Pons (tissue), 1 donor: ENCODE measurements at places on chromosomes 7 and 10.

- no peak for DNase-seq
Measured at GRCh38 chr7:114153700-114154099, 234.9 kb upstream of the PPP1R3A start.

DNA sequence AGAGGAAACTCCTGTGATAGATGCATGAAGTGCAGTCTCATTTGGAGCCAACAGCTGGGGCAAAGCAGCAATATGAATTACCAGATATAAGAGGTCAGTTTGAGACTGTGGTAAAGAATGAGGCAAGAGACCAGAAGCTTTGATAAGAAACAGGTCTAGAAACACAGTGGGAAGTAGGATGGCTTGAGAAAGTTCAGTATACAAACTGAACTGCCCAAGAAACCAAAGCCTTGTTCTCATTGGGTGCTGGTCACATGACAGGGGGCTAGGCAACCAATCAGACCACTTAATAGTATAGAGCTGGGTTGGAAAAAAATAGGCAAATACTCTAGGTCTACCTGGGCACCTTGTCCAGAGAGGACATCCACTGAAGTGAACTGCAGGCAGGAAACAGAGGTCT, 46.2 kb upstream of the PLCE1 start:
- DNase-seq: no peak

GRCh38 chr7:621572-622285, 102.1 kb upstream of the PDGFA start:
- no peak for DNase-seq

- DNase-seq: no peak
Measured at GRCh38 chr10:79125092-79125491, 56.3 kb downstream of the ZMIZ1 start.

GRCh38 chr7:140669352-140669751, 3.4 kb upstream of the ADCK2 start:
- DNase-seq: no peak

DNA sequence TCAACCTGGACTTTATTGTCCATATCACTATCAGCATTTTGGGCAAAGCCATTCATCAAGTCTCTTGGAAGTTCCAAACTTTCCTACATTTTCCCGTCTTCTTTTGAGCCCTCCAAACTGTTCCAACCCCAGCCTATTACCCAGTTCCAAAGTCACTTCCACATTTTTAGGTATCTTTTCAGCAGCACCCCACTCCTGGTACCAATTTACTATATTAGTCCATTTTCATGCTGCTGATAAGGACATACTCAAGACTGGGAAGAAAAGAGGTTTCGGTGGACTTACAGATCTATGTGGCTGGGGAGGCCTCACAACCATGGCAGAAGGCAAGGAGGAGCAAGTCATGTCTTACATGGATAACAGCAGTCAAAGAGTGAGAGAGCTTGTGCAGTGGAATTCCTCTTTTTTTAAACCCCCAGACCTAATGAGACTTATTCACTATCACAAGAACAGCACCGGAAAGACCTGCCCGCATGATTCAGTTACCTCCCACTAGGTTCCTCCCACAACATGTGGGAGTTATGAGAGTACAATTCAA, 50.2 kb downstream of the NRF1 start:
- DNase-seq: no peak

DNA sequence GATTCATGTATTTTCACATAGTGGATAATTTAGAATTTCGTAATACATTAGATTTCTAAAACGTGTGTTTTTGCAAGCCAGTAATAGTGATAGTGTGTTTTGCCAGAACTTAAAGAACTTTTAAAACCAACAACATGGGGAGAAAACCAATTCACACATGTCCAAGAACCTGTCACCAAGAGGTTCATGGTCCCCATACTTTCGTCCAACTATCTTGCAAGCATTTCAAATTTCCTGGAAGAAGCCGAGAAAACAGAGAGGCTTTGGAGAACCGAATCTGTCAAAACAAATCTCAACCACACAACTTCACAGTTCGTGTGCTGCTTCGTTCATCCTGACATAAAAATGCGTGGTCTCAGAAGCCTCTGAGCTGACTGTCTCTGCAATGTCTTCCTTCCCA, 31.9 kb downstream of the GFRA1 start:
- DNase-seq: no peak

- no peak for DNase-seq
Measured at GRCh38 chr10:10938676-10939075, 79.0 kb upstream of the CELF2 start.

GRCh38 chr7:129225931-129226572, 1.2 kb downstream of the AHCYL2 start:
- peak; percentile 42 for DNase-seq

- DNase-seq: no peak
Measured at GRCh38 chr10:74923556-74923955, 97.2 kb downstream of the KAT6B start.

GRCh38 chr10:119526621-119527592, 15.6 kb downstream of the RGS10 start:
- no peak for DNase-seq

DNA sequence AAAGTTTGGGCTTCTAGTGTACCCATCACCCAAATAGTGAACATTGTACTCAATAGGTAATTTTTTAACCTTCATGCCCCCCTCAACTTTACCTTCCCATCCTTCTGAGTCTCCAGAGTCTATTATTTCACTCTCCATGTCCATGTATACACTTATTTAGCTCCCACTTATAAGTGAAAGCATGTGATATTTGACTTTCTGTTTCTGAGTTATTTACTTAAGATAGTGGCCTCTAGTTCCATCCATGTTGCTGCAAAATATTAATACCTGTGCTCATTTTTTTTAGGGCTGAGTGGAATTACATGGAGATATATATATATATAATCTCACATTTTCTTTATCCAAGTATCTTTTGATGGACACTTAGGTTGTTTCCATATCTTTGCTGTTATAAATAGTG, 21.1 kb upstream of the PHF14 start:
- no peak for DNase-seq

DNA sequence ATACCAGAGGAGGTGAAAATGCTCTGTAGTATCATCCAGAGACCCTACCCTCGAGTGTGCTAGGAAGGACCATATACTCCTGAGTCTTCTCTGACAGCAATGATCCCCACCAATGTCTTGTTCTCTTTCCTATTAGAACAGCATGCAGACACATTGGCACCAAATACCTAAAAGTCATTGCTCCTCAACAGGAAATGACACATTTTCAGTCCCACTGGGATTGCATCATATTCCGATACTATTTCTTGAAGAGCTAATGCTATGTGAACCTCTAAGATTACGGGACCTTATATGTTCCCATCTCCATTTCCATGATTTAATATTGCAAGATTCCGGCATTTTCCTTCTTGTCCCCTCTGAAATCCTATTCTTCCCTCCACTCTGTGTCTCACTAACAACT, 177.4 kb downstream of the NRP1 start:
- no peak for DNase-seq
